Daoy (cell line): ENCODE measurements at places on chromosomes 1 and 21. TPM values are rescaled to one million over a fixed set of nuclear protein-coding genes. Genes with fewer than 3 reads are reported as not detected.

GRCh38 chr1:89200663-89201062 is 1.9 kb upstream of the GBP4 start:
- DNase-seq: no peak

Gene UBL4B
- total RNA-seq: not detected in 2 replicates

Gene AADACL4
- total RNA-seq: not detected in 2 replicates

- DNase-seq: peak; percentile 42
Observed at GRCh38 chr1:144101397-144102045, 129.7 kb upstream of the FAM72C start.

DNA sequence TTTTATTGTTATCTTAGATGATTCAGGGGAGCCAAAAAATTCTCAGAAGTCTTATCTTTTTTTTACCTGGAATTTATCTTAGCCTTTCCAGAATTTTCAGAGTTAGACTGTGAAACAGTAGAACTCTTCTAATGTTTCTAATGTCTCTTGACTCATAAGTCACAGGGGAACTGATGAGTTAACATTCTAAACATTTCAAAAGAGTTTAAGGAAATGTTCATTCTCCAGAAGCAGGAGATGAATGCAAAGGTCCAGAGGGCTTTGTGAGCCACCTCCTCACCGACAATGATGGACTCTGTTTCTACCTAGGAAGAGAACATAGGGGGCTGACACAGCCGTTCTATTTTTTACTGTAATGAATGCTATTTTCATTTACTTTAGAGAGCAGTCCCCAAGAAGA is 157.5 kb downstream of the BRINP2 start:
- no peak for DNase-seq

Gene NOTCH2
- total RNA-seq: 97.1 and 101 TPM in 2 replicates

GRCh38 chr1:71828431-71829012 is 453.8 kb downstream of the NEGR1 start:
- no peak for DNase-seq

Gene TNFRSF8
- total RNA-seq: 13.4 and 16.4 TPM in 2 replicates

GRCh38 chr1:202203238-202204039 is 9.8 kb downstream of the LGR6 start:
- DNase-seq: no peak
